ENCODE measurements at places on chromosomes 7 and 10. TPM values are rescaled to one million over a fixed set of nuclear protein-coding genes. Genes with fewer than 3 reads are reported as not detected.

Gene DGKI
- total RNA-seq: 0.15 TPM

Gene SMKR1
- total RNA-seq: 8.9 TPM

Gene ADARB2
- total RNA-seq: not detected

Gene TEX36
- 0.25 TPM for total RNA-seq

GRCh38 chr10:114255227-114255626, 16.2 kb downstream of the VWA2 start:
- no peaks in the 10 kb centered on the region for H3K36me3 ChIP-seq
- H3K27ac ChIP-seq: no peak overlapping the region
- DNase-seq: no peak
- H3K4me1 ChIP-seq: no peaks in the 10 kb centered on the region
- H3K27me3 ChIP-seq: no peaks in the 10 kb centered on the region

DNA sequence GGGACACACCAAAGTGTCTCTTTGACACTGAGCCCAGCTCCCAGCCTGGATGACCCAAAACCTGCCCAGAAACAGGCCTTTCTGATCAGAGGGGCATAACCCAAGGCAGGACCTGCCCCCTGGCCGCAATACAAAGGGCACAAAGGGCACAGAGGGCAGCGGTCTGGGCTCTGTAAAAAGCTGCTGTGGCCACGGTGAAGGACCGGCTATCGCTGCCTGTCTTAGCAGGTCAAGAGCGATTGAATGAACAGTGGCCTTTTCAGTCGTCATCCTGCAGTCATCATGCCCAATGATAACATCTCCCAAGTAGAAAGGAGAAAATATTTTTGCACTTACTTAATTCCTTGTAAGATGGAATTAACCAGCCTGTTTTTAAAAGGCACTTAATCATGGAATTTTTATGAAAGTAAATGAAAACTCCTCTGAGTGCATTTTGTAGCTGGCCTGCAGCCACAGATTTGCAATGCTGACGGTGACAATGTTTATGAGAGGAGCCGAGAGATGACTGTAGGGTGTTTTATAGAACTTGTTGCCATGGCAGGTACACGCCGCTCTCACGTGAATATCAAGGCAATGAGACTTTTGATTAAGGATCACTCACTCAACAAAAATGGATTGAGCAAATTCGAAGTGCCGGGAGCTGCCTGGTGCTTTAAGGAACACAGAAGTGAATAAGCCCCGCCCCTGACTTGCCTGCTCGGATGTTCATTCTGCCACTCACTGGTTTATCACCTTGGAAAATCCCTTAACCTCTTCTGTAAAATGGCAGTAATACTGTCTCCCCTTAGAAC, 47.3 kb upstream of the BHLHA15 start:
- no peak for DNase-seq
- H3K27ac ChIP-seq: no peak overlapping the region
- H3K4me1 ChIP-seq: peaks cover 2% of the 10 kb centered on the region
- no peak overlapping the region for H3K4me3 ChIP-seq
- H3K36me3 ChIP-seq: no peaks in the 10 kb centered on the region

GRCh38 chr10:9158675-9159074, 1104.2 kb downstream of the GATA3 start:
- DNase-seq: no peak
- H3K4me1 ChIP-seq: no peaks in the 10 kb centered on the region
- no peak overlapping the region for H3K27ac ChIP-seq
- no peak overlapping the region for H3K4me3 ChIP-seq
- H3K36me3 ChIP-seq: no peaks in the 10 kb centered on the region
- H3K27me3 ChIP-seq: no peaks in the 10 kb centered on the region

DNA sequence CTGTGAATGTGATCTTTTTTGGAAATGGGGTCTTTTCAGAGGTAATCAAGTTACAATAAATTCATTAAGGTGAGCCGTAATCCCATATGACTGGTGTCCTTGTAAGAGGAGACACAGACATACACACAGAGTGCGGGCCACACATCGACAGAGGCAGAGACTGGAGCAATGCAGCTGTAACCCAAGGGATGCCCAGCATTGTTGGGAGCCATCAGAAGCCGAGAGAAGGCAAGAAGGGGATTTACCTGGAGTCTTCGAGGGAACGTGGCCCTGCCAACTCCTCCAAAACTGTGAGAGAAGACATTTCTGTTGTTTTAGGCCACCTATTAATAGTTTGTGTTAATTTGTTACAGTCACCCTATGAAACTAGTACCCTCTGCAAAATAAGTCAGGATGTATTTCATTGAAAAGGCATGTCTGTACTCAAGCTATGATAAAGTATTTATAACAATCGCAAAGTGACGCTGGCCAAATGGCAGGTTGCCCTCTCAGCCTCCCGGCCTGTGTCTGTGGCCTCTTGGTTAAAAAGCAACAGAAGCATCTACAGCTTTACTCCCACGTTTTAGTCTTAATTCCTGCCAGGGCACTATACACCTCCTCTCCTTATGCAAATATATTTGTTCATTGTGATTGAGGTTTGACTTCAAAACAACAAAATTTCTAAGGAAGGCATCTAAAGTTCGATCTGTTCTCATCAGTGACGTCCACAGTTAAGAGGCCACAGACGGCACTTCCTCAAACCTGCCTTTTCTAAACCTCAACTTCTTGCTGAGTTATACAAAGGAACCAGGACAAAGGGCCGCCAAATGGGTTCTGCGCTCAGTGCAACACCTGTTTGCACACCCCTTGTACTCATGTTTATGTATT, 46.8 kb downstream of the HIPK2 start:
- peaks cover 44% of the 10 kb centered on the region for H3K4me1 ChIP-seq
- no peak overlapping the region for H3K27ac ChIP-seq
- DNase-seq: no peak

DNA sequence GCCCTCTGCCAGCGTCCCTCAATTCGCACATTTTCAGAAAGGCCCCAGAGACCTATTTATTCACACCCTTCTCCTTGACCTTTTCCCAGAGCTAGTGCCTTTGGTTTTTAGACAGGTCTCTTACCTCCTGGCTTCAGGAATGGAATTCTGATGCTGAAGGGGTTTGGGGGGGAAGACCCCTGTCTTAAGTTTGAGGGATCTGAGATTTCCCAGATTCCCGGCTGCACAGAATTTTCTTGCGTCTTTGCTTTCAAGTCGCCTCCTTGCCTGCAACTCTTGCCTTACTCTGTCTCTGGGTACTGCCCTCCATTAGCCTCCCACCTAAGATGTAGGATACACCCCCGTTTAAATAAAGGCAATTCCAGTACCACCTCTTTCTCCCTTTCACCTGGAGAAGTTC, 1.9 kb downstream of the GATA3 start:
- H3K4me3 ChIP-seq: no peak overlapping the region
- H3K4me1 ChIP-seq: peaks cover 3% of the 10 kb centered on the region
- no peaks in the 10 kb centered on the region for H3K27me3 ChIP-seq
- DNase-seq: no peak
- H3K27ac ChIP-seq: no peak overlapping the region

DNA sequence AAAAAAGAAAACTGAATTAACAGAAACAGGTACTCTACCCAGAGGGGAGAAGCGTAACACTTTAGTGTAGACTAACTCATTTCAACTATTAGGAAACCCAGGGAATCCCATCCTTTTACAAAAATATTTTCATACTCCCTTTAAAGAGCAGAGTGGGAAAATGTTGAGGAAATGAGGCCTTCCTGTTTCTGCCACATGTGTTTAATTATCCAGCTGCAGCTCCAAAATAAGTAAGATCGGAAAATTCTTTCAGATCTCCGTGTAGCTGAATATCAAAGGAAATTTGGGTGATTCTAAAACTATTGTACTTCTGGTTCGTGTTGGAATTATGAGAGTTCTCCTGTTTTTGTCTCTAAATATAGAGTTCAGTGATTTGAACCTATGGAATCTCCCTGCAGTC, 58.0 kb upstream of the CAV2 start:
- peak overlapping the region; percentile 97 for H3K27ac ChIP-seq
- no peak for DNase-seq
- no peak overlapping the region for H3K4me3 ChIP-seq
- peaks cover 49% of the 10 kb centered on the region for H3K4me1 ChIP-seq
- H3K27me3 ChIP-seq: no peaks in the 10 kb centered on the region
- peaks cover 25% of the 10 kb centered on the region for H3K36me3 ChIP-seq

GRCh38 chr10:98055841-98056516, 25.6 kb upstream of the CRTAC1 start:
- H3K27ac ChIP-seq: no peak overlapping the region
- peaks cover 76% of the 10 kb centered on the region for H3K27me3 ChIP-seq
- no peaks in the 10 kb centered on the region for H3K36me3 ChIP-seq
- no peak for DNase-seq

GRCh38 chr10:61404751-61405150, 48.4 kb downstream of the TMEM26 start:
- H3K36me3 ChIP-seq: no peaks in the 10 kb centered on the region
- no peaks in the 10 kb centered on the region for H3K27me3 ChIP-seq
- H3K4me1 ChIP-seq: no peaks in the 10 kb centered on the region
- no peak overlapping the region for H3K27ac ChIP-seq

GRCh38 chr10:71368643-71369042, 28.1 kb upstream of the CDH23 start:
- peaks cover 40% of the 10 kb centered on the region for H3K4me1 ChIP-seq
- no peaks in the 10 kb centered on the region for H3K27me3 ChIP-seq
- no peak overlapping the region for H3K4me3 ChIP-seq
- no peak for DNase-seq
- no peaks in the 10 kb centered on the region for H3K36me3 ChIP-seq

All from HCT116 (cell line).